ENCODE measurements at places on chromosomes 2 and 18. TPM values are rescaled to one million over a fixed set of nuclear protein-coding genes. Genes with fewer than 3 reads are reported as not detected.
A peak's percentile ranks its signal among the peaks of the same experiment; 100 is the strongest.

Gene SNTG2
- 1.8 TPM for total RNA-seq

Gene UGT1A3
- total RNA-seq, result not detected

Gene CIDEA
- total RNA-seq, result 1.2 TPM

Gene RUFY4
- 0.31 TPM for total RNA-seq

Gene SLC5A6
- total RNA-seq, result 12.1 TPM

Gene GALNT13
- total RNA-seq, result 3.1 TPM

Gene CTNNA2
- total RNA-seq, result not detected

DNA sequence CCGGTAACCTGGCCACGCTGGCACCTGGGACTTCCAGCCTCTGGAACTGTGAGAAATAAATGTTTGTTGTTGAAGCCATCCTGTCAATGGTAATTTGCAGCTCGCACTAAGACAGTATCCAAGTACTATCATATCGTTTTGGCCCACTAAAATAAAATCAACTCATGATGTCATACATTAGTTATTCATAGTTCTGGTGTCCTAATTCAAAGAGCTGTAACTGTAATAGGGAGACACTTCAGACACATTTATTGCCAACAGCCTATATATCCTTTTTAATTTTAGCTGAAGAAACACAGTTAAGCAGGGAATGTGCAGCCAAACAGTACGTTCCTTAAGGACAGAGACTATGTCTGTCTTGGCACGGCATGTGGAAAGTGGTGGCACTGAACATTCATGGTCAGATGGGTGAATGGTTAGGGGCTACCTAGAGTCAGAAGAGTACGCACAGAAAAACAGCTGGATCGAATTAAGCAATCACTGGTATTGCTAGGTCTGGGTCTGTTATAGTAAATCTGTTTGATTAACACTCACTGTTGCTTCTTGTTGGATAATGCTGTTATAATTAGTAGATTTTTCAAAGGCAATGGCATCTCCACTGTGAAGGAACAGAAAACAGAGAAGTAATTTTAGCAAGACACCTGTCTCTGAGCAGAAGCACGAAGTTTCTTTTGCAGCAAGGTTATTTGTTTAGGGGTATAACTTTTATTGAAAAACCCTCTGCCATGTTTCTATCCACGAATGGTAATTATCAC lies 41.3 kb upstream of the CREG2 start:
- no peak for DNase-seq

DNA sequence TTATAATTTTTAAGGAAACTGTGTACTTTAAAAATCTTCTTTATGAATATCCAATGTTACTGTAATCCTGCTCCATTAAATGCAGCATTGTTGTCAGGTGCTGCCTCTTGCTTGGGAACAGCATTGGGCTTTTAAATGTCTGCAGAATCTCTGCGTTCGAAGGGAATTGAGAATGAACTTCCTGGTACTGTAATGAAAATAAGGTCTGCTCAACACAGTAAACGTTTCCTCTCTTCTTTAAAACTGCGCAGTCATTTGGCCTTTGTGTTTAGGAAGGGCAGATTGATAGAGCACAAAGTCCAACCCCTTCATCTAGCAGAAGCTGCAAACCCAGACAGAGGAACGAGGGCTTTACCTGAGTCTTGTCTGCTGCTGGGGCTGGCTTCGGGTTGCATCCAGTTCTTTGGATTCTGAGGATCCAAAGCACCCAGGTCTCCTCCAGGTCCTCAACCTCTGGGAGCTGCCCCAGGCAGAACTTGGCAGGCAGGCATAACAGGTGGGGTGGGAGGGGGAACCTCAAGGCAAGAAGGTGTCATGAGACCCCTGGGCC lies 104.5 kb downstream of the UGGT1 start:
- DNase-seq, result no peak

GRCh38 chr2:239267288-239267951 lies 133.4 kb downstream of the HDAC4 start:
- peak; percentile 85 for DNase-seq

GRCh38 chr2:189379287-189379630 lies 62.0 kb upstream of the WDR75 start:
- DNase-seq, result no peak

DNA sequence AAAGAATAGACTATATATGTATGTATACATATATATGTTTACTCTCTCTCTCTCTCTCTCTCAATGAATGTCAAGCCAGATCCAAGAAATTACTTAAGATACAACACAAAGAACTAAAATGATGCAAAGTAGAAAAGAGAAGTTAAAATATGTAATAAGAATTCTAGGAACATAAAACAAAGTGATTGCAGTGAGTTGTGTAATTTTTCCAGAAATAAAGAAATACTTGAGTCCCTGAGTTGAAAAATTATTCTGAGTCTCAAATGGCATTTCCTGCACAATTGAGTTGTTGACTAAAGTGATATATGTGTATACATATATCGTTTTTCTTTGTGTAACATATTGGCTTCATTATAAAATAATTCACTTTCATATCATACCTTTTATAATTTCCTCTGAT lies 262.4 kb downstream of the INSIG2 start:
- DNase-seq, result no peak

GRCh38 chr2:11698009-11698922 lies 28.3 kb upstream of the NTSR2 start:
- peak; percentile 56 for DNase-seq

GRCh38 chr2:197929008-197929885 lies 124.9 kb downstream of the PLCL1 start:
- DNase-seq, result no peak

GRCh38 chr2:168789776-168790175 lies 12.7 kb upstream of the NOSTRIN start:
- no peak for DNase-seq

DNA sequence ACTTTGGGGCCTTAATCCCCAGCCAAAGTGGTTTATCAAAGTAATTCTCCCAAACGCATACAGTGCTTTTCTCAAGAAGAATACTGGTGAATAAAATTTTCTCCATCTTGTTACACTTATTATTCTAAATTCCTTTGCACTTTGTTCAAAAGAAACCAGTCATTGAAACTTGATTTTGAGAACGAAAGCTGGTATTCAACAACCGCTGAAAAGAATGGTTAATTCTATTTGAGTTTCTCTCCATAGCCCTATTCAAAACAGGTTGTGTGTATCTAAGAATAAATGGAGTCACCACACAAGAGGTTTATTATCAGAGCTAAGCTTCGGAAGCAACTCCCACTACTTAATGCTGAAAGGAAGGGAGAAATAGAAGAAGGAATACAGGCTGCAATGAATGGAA lies 117.7 kb downstream of the C1D start:
- peak; percentile 44 for DNase-seq

- peak; percentile 30 for DNase-seq
Observed at GRCh38 chr2:225040856-225041206, 1.4 kb downstream of the DOCK10 start.

DNA sequence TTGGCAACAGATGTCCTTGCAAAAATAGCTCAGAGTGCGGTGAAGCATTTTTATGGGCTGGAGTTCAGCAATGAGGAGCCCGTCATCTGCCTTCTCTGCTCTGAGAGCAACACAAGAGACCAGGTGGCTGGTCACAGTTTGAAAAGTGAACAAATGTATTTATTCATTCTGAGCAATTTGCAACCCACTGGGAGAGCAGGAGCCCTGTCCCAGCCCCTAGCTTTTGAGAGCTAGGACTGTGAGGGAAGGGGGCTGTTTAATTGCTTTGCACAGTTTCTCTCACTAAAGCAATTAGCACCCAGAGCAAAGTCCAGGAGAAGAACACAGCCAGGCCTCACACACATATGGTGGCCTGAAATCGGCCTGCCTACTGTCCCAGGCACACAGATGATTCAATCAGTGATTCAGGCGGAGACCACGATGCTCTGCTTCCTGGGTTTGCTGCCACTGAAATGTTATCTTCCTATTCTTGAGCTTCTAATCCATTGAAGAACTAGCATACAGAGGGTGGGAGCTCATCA lies 646.1 kb upstream of the ACVR2A start:
- DNase-seq, result peak; percentile 3

GRCh38 chr2:6310256-6311215 lies 555.2 kb downstream of the CMPK2 start:
- DNase-seq, result peak; percentile 53
